ENCODE measurements at places on chromosomes 2 and 18.

- peak; percentile 3 for DNase-seq
These were observed 18.4 kb upstream of the VIT start for GRCh38 chr2:36677996-36678605.

GRCh38 chr18:23927821-23928746 lies 86.5 kb upstream of the TTC39C start:
- no peak for DNase-seq

DNA sequence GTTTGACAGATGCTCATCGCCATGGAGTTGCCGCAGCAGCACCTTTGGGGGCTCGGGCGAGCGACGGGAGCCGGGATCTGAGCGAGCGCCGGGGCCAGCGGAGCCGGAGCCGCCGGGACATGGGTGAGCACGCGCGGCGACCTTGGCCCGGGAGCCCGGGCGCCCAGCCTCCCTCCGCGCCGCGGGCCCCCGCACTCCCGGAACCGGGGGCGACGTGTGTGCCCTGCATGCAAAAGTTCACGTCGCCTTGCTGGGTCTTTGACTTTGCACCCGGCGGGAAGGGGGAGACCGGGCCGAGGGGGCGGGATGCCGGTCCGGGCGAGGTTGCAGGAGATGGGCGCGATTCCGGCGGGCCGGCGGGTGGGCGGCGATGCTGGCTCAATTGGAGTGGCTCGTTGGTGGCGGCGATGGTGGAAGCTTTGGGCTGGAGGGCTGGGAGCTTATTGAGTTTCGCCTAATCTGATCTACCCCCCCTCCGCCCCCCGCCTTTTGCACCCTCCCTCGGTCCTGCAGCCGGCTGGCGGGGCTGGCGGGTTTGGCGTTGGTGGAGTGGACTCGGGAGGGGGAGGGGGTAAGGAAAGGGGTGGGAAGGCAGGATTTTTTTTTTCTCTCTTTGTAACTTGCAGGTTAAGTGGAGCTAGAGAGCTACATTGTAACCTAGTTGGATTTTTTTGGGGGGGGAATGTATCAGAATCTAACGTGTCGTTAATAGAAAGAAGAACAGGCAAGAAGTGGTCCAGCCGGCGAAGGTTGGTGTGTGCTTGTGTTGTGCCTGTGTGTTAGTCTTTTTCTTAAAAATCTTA lies at the start of gene SETBP1:
TSS of gene SETBP1 (plus strand) at position 616 of the 803 bp plus-strand sequence. CDS start 20,459 bp downstream, outside the sequence.
- DNase-seq: peak; percentile 86

DNA sequence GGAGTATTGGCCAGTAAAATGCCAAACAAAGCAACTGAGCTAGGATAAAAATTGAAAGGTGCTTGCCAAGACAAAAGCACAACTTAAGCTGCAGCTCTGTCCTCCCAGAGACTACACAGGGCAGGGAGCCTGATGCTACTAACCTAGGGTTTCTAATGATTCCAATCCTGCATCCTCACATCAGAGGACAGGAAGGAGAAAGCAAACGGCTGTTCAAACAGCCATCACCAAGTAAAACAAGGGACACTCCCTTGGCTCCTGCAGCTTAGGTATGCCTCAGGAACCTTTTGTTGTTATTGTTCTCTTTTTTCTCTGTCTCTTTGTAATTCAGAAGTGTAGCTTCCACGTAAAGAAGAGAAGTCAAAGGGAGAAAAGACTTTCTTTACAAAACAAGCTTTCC lies 99.5 kb downstream of the TCF4 start:
- DNase-seq: no peak

- DNase-seq: no peak
These were observed 12.3 kb downstream of the ARID5A start for GRCh38 chr2:96548558-96549465.

DNA sequence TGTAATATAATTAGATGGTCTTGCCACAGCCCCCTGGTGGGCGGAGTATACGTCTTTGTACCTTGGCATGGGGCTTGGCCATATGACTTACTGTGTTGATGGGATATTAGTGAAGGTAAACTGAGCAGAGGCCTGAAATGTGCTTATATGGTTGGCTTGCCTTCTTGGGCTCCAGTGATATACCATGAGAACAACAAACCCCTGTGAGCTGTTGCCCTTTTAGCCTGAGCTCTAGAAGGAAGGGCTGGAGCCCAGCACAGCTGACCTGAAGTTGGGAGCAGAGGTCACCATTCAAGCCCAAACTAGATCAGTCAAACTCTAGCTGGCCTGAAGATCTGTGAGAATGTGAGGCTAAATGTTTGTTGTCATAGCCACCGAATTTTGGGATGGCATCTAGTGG lies 75.2 kb upstream of the CD302 start:
- DNase-seq: peak; percentile 26

- no peak for DNase-seq
These were observed 3.1 kb upstream of the TCF23 start for GRCh38 chr2:27145682-27146081.

DNA sequence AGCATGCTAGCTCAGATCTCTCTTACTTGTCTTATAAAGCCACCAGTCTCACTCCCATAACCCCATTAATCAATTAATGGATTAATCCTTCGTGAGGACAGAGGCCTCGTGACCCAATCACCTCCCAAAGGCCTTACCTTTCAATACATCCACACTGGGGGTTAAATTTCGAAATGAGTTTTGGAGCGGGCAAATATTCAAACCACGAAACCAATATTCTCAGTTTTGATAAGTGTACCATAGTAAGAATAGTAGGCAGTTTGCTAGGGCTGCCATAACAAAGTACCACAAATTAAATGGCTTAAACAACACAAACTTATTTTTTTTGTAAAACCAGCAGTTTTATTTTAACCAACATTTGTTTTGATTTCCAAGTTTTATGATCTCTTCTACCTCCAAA lies 15.2 kb downstream of the HIBCH start:
- no peak for DNase-seq
